ENCODE measurements at places on chromosomes 6 and 20.

DNA sequence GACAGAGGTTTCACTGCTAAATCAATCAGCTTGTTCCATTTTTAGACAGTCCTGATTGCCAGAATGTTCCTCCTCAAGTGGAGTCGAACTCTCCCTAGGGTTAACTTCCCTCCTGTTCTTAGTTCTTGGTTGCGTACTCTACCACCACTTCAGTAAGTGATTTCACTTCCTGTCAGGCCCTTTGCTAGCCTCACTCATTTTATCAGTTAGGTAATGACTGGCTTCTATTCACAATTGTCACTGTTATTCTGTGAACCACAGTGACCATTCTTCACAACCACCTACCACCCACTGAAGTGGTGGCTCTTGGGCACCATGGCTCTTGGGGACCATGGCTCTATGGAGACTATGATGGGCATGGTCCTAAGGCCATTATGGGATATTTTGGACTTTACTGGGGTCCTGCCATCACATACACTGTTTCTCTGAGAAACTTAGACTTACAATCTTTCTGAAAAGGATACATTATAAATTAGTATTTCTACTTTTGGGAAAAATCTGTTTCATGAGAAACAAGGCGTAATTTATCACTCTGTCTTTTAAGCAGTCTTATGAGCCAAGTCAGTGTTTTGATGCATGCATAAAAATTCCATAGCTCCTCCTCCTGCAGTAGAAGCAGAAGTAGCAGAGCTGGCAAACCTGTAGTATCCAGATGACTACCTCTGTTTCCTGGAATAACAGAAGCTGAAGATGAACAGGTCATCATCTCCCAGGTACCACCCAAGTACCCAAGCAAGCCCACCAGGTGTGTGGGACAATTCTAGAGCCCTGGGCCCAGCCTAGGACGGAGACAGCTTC lies 66.3 kb downstream of the ATXN1 start:
- DNase-seq = peak; percentile 86

DNA sequence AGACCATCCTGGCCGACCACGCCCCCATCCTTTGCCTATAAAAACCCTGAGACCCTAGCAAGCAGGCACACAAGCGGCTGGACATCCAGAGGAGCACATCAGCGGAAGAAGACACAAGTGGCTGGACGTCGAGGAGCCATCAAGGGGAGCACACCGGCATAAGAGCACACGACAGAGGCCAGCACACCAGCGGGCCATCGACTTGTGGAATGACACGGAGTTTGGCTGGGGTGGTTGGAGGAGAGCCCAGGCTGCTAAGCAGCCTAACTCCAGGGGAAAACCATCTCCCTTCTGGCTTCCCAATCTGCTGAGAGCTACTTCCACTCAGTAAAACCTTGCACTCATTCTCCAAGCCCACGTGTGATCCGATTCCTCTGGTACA lies 44.8 kb upstream of the BCLAF1 start:
- no peak for DNase-seq

DNA sequence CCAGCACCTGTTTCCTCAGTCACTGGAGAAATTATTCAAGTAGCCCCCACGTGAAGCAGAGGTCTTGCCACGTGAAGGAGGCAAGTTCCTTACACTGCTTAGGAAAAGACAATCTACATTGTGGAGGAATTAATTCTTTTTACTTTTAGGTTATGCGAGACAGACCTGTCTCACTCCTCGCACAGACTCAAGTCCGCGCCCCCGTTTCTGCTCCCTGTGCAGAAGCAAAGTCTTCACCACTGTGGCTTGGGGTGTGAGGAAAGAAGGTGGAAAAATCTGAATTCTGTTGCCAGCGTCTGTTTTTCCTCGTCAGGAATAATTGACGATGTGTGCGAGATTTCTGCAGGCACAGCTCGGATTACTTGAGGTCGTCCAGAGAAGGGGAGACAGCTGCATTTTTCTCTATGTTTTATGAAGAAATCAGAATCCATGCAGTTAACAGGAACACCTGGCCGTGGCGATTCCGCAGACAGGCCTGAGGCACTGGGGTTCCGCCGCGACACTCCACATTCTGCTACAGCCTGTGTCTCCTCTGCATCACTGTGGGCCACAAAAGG lies 185.1 kb downstream of the SMOC2 start:
- no peak for DNase-seq

DNA sequence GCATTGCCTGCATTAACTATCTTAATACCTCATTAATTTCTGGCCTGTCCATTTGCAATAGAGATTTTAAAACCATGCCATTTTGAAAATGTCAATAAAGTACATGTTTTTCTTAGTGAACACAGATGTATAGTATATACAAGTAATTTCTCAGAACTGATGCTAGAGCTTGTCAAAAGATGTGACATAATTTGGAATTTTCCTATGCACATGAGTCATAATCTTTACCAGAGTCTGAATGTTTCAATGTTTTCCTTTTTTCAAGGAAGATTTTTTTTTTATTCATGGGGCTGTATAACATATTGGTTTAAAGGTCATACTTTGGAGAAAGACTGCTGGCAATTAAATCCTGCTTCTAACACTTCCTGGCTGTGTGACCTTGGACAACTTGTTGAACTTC lies 1347.5 kb upstream of the ADGRB3 start:
- no peak for DNase-seq

DNA sequence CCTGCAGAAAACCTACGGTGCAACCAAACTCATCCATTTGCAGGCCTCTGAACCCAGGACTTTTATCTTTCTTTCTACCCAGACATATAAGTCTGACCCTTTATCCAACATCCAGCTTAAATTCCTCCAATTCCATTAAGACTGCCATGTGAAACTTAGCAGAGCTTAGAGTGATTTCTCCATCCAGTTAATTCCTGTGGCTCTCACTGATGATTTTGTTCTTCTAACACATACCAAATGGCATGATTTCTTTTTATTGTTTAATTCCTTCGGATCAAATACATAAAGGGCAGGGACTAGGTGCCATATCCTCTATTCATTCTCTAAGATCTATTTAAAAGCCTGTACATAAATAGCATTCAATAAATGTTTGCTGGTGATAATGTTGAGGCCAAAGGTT lies 92.9 kb downstream of the TASP1 start:
- no peak for DNase-seq

GRCh38 chr6:29747688-29748250 lies 24.5 kb downstream of the HLA-F start:
- no peak for DNase-seq

- no peak for DNase-seq
These were observed 162.2 kb downstream of the TENT5A start for GRCh38 chr6:81590314-81590691.

GRCh38 chr6:169070506-169071176 lies 183.0 kb downstream of the THBS2 start:
- DNase-seq = no peak

DNA sequence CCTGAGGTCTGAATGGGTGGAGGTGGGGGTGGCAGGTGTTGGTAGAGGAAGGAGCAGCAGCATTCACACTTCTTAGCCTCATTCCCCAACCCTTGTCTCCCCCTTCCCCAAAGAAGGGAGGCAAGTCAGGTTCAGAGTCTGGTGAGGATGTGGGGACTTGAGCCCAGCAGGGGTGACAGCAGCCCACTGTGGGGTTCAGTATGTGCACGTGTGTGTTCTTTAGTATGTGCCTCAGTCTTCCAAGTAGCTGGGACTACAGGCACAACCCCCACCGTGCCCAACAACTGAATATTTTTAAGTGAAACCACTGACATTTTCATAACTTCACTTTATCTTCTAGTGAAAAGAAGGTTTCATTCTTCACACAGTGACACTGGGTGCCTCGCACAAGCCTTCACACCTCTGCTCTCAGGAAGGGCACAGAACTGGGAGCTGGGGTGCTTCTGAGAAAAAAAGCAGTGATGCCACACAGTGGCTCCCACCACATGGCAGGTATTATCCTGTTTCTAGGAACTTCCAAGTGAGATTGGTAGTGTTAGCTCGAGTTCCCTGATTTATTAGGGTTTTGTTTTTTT lies 33.4 kb upstream of the PRELID3B start:
- peak; percentile 31 for DNase-seq

GRCh38 chr6:3142536-3142935 lies 14.8 kb downstream of the TUBB2A start:
- DNase-seq = no peak

- peak; percentile 83 for DNase-seq
These were observed 30.6 kb downstream of the COL11A2 start for GRCh38 chr6:33161354-33162331.

GRCh38 chr20:5189917-5190316 lies 63.1 kb downstream of the CDS2 start:
- DNase-seq = no peak

- DNase-seq = peak; percentile 81
These were observed 215.2 kb downstream of the TMEM242 start for GRCh38 chr6:157107915-157108651.

GRCh38 chr20:64182146-64182865 lies 18.1 kb downstream of the MYT1 start:
- no peak for DNase-seq

GRCh38 chr6:7261852-7262461 lies 51.0 kb downstream of the SSR1 start:
- no peak for DNase-seq

- DNase-seq = peak; percentile 49
These were observed 79.8 kb upstream of the CHD6 start for GRCh38 chr20:41697861-41698559.

DNA sequence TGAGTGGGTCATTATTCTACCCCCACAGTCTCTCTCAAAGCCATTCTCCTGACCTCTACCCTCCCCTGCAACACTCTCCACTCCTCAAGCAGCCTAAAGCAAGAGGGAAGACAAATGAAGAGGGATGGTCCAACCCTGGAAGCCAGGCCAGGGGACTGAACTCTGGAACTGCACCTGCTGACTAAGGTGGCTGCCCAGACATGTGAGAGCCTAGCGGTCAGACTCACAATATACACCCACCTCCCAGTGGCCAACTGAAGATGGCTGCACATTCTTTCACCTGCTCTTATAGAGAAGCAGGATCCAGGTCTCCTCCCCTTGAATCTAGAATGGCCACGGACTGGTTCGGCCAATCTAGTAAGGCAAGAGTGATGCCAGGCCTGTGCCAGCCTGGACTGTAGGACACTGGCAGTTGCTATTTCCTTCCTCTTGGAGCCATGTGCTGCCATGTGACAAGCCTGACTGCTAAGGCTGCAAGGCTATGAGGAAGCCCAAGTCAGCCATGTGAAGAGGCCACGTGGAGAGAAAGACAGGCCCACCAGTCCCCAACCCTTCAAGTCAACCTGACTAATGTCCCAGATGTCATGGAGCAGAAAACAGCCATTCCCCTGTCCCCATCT lies 31.8 kb downstream of the ACSS1 start:
- DNase-seq = no peak

DNA sequence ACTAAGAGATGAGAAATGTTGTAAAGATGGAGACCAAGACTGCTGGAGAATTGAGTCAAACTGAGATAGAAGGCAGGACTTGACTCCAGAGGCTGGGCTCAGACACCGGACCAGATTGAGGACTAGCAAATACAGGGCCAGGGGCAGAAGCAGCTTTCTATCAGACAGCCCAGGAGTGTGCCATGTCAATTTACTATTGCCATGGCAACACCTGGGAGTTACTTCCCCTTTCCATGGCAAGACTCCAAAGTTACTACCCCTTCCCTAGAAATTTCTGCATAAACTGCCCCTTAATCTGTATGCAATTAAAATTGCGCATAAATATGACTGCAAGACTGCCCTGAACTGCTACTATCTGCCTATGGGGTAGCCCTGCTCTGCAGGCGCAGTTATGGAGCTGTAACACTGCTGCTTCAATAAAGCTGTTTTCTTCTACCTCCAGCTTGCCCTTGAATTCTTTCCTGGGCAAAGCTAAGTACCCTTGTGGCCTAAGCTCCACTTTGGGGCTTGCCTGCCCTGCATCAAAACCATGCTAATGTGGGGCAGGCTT lies 90.1 kb upstream of the EDN1 start:
- DNase-seq = no peak

GRCh38 chr6:104771258-104771832 lies 88.4 kb downstream of the HACE1 start:
- DNase-seq = peak; percentile 17

GRCh38 chr6:103011605-103012004 lies 1618.1 kb downstream of the GRIK2 start:
- DNase-seq = no peak

GRCh38 chr6:21171801-21172200 lies 421.8 kb upstream of the SOX4 start:
- DNase-seq = no peak

- no peak for DNase-seq
These were observed 48.1 kb upstream of the SLC17A4 start for GRCh38 chr6:25706314-25707014.

GRCh38 chr6:41966961-41967311 lies 25.3 kb upstream of the CCND3 start:
- no peak for DNase-seq

DNA sequence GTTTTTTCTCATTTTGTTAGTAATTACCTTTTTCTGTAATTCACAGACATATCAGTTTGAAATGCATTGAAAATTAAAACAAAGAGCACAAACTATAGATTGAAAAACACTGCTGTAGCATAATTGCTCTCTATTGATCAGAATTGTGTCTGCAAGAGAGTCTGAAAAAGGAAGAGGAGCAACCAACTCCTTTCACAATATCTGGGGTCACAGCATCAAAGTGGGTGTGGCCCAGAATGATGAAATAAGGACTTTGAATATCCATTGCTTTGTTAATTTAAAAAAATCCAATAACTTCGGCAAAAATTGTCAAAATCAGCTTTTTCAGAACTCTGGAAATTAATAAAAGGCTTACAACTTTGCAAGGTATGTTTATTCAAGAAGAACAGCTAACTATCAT lies 99.2 kb downstream of the MYLK4 start:
- DNase-seq = no peak

DNA sequence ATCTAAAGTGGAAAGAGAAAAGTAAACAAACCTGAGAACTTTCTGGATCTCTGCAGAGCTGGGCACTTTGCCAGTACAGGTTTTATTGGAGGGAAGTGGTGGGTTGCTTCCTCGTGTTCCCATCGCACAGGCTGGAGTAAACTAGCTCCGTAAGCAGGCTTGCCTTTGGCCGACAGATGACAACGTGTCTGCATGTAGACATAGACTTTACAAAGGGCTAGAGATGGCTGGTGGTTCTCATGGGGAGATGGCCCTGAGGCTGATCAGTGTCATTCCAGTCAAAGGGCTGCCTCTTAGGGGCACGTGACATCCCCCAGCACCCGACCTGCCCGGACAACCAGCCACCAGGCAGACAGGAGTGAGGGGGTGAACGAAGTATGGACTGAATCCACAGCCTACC lies 98.8 kb downstream of the YTHDF1 start:
- DNase-seq = no peak

All from activated CD4-positive, alpha-beta T cell treated with anti-CD3 and anti-CD28 coated beads, Interleukin-2, Interleukin-4, amounts not matched to agents 100 ng/mL and 50 ng/mL, durations not matched to agents 16 hours and 8 hours (primary cell).